ENCODE measurements at places on chromosomes 4 and X. TPM values are rescaled to one million over a fixed set of nuclear protein-coding genes. Genes with fewer than 3 reads are reported as not detected.
A peak's percentile ranks its signal among the peaks of the same experiment; 100 is the strongest.

DNA sequence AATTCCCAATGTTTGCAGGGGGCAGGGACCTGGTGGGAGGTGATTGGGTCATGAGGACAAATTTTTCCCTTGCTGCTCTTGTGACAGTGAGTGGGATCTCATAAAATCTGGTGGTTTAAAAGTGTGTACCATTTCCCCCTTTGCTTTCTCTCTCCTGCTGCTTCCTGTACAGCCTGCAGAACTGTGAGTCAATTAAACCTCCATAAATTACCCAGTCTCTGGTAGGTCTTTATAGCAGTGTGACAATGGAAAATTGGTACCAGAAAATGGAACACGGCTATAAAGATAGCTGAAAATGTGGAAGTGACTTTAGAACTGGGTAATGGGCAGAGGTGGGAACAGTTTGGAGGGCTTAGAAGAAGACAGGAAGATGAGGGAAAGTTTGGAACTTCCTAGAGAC lies 108.7 kb upstream of the NPFFR2 start:
- no peak for DNase-seq

DNA sequence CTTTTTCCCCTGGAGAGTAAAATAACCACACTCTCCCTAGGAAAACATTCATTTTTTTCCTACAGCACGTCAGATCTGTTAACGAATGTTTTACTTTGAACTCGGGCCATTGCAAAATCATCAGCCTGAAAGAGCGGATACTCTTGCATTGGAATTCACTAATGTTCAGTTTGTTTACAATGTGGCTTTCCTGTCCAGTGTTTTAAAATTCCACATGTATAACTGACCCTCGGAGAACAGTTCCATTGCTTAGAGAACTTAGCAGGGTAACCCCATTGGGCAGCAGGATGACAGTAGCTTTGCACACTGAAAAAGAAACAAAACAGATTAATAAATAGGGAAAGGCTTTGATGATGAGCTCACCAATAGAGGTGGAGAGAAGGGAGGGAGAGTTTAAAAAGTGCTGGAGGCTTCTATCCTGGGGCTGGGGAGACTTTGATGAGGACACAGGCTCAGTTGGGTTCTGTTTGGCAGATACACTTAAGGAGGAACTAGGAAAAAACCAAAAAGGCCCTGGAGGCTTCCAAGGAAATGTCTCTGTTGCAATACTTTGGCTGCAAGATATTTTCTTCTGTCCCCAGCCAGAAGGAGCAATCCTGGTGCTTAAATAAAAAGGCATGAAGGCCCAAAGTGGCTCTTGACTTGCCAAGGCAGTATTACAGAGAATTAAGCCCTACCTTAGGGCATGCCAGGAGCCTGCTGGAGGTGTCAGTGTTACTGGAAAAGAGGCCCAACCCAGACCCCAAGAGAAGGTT lies 143.1 kb downstream of the ARSF start:
- DNase-seq: no peak

- DNase-seq: no peak
These were observed 41.8 kb upstream of the MAGED1 start for GRCh38 chrX:51851507-51852085.

- DNase-seq: no peak
These were observed 489.3 kb upstream of the DIPK2B start for GRCh38 chrX:45689971-45690370.

The KIF4A gene
- total RNA-seq: 26.5 TPM

DNA sequence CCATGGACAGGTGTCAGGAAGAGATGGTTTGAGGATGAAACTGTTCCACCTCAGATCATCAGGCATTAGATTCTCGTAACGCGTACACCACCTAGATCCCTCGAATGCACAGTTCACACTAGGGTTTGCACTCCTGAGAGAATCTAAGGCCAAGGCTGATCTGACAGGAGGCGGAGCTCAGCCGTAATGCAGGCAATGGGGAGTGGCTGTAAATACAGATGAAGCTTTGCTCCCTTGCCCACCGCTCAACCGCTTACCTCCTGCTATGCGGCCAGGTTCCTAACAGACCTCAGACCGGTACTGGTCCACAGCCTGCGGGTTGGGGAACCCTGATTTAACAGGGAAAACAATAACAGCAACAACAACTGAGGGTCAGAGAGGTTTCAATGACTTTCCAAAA lies 2.0 kb upstream of the TEC start:
- DNase-seq: no peak

The NDST3 gene
- not detected for total RNA-seq

- DNase-seq: no peak
These were observed 5.6 kb downstream of the PRDM8 start for GRCh38 chr4:80202741-80203553.

DNA sequence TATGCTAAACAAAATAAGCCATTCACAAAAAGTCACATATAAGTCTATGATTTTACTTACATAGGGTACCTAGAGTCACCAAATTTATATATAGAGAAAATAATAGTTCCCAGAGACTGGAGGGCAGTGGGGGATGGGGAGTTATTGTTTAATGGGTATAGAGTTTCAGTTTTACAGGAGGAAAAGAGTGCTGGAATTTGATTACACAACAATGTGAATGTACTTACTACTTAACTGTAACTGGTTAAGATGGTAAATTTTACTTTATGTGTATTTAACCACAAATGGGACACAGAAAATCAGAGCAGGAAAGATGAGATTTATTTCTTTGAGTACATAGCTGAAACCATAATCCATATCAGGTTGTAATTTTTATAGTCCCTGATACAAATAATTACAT lies 144.4 kb downstream of the TMA16 start:
- no peak for DNase-seq

The CFAP47 gene
- not detected for total RNA-seq

DNA sequence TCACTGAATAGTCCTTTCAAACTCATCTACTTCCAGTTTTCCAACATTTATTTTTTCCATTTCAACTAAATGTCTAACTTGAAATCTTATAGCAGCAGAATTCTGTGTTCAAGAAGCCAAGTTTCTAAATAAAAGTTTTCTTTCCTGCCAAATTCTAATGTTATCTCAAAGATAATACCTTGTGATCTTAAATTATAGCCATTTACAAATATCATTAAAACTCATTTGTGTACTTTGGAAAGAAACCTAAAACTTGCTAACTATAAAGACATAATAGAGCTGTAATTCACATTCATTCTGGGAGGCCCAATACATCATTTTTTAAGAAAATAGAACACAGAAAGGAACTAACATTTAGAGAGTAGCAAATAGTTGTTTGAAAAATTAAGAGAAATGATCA lies 83.9 kb downstream of the MAD2L1 start:
- DNase-seq: no peak

The GPR34 gene
- not detected for total RNA-seq

DNA sequence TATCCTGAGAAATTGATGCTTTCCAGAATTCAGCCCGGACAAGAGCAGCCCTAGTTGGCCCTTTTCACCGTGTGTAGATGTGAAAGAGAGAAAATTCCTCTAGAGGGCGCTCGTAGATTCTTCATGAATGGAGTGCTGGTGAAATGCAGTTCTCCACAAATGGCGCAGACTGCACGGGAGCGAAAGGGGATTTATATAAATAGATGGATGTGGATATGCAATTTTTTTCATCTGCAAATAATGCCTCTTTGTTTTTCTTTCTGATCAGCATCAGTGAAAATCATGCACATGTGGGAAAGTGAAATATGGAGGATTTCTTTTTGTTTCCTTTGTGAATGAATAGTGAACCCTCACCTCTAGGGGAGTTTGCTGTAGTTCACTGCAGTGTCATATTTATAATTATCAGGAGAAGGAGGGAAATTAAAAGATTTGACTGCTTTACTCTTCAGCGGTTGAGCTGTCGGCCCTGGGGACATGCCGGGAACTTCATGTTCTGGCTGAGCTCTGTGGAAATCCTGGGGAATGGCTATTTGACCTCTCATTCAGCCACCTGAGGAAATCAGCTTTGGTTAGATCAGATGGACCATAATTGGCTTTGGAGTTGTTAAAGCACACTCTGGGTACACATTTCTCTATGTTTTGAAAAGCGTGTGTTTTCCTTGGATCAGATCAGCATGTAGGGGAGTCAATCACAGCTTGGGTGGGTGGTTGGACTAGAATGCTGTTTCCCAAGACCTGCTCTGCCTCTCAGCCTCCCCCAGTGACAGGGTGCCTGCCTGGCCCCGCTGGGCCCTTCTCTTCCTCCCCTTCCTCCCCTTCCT lies 115.0 kb upstream of the SHISA3 start:
- peak; percentile 12 for DNase-seq

- DNase-seq: no peak
These were observed 109.5 kb upstream of the ADRA2C start for GRCh38 chr4:3656416-3657356.

DNA sequence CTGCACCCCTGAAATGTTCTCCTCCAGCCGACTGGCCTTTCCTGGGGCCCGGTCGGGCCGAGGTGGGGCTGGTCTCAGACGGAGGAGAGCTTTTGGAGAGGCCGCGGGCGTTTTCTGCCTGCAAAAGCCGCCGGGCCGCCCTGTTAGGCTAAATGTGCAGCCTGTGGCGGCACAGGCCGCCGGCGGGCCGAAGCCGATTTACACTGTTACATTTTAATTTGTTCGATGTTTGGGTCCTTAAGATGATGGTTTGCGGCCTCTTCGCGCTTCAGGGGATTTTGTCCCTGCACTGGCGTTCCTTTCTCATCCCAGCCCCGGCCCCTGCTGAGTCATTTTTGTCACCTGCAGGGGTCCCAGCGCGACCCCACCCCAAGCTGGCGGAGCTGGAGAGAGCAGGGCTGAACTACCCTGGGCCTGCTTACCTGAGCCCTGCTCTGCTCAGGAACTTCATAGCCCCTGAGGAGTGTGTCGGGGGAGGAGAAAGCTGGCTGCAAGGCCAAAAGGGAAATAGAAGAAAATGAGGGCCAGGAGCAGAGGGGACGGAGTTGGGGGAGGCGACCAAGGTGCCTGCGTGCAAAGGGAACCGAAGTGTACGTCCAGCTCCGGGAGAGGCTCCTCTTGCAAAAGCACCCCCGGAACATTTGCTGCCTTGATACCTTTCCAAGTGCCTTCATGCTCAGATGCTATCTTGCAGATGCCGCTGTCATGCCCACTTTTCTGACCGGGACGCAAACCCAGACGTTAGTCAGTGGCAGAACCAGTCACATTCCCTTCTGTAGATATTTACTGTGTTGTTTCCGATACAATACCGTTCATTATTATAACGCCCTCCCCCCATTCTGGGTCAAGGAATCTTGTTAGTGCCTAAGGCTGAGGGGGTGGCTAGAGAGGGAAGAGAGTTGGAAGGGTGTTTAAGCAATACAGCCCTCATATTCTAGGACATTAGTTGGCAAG lies 977 bp upstream of the RBBP7 start:
- no peak for DNase-seq

- no peak for DNase-seq
These were observed 175.8 kb downstream of the FAM13A start for GRCh38 chr4:88881227-88881569.

GRCh38 chr4:151322570-151322969 lies 2.8 kb downstream of the SH3D19 start:
- DNase-seq: no peak

The SYTL4 gene
- not detected for total RNA-seq

The TMEM31 gene
- total RNA-seq: not detected

DNA sequence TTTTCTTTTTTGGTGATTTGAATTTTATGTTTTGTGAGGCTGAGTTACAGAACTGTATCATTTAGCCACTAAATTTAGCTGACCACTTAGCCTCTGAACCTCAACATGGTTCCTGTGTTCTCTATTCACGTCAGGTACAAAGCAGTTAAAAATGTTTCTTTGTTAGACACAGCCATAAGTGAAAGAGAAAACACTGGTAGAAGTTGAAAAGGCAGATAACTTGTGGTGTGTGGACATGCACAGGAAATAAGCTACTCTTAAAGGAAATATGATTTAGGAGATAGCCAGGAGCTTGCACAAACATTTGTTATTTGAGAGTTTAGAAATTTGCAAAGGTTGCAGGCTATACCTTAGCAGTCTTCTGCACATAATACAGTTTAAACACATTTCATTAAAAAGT lies 171.0 kb upstream of the RPS6KA3 start:
- DNase-seq: no peak

The MBNL3 gene
- total RNA-seq: 16.2 TPM

The TMEM150C gene
- total RNA-seq: not detected

The DCX gene
- not detected for total RNA-seq

DNA sequence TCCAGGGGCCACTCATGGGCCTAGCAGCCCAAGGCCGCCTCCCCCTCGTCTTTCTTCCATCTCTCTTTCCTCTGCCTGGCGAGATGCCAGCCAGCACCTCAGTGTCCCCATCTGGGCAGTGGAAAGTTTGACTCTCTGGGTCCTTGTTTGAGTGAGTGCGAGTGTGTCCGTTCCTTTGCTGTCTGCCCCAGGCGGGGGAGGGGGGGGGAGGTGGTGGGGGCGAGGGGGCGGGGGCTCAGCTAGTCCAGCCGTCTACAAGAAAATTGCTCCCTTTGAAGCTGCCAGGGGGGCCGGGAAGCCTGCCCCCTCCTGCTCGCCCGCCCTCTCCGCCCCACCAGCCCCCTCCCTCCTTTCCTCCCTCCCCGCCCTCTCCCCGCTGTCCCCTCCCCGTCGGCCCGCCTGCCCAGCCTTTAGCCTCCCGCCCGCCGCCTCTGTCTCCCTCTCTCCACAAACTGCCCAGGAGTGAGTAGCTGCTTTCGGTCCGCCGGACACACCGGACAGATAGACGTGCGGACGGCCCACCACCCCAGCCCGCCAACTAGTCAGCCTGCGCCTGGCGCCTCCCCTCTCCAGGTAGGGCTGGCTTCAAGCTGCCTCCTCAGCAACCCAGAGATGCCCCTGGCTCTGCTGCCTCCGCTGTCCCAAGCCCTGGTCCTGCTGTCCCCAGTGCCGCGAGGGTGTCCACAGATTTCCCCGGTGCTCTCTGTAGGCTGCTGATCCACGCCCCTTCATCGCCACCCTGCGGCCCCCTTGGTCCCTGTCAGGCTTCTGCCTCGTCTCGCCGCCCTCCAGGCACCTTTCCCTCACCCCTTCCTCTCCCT lies at the start of gene BGN:
BGN (plus strand) TSS at position 440 of the 821 bp plus-strand sequence. CDS start 9,652 bp downstream, outside the sequence.
- DNase-seq: no peak

DNA sequence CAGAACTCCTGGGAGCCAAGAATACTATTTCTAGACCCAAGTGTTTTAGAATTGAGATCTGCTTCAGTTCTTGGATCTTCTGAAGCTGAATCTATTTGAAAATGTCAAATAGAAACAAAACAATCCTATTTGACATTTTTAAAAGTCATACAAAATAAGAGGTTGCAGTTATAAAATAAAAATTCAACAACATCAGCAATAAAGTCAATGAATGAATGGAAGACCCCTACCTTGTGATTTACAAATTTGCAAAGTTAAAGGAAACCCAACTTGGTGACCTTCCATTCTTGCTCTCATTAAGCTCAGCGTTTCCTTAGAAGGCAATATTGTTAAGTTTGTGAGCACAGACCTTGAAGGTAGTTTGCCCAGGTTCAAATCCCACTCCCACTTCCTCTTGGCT lies 531.8 kb upstream of the TENM3 start:
- DNase-seq: no peak

The SLC10A6 gene
- total RNA-seq: not detected

DNA sequence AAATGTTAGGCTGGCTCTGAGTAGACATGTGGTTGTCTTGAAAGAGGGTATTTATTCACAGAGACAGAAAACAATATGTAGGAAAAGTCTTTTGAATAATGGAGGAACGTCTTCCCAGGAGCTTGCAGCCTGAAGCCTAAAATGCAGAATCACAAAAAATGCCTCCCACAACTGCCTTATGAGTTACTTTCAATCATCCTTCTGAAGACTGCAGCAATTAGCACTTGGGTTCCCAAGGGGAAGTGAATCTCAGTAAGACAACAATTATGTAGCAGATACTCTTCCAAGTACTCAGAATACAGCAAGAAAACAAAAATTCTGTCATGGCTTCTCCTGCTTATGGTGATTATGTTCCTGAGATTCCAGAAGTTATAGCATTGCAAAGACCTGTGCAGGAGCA lies 166.6 kb upstream of the TBL1X start:
- no peak for DNase-seq

The NKX6-1 gene
- not detected for total RNA-seq

GRCh38 chrX:68659385-68659784 lies 11.9 kb downstream of the STARD8 start:
- DNase-seq: no peak

Data from activated T-helper 2 cell treated with anti-CD3 and anti-CD28 coated beads, Interferon-gamma antibody, Interleukin-2, Interleukin-4, amounts not matched to agents 10 μg/mL and 5 μg/mL and 100 μg/mL, durations not matched to agents 14 hours and 24 hours and 36 hours (primary cell).